Head of caudate nucleus (tissue), 42 donors: ENCODE measurements at places on chromosomes 5 and 9.

GRCh38 chr5:89241186-89241585 lies 358.2 kb upstream of the MEF2C start:
- DNase-seq = no peak

DNA sequence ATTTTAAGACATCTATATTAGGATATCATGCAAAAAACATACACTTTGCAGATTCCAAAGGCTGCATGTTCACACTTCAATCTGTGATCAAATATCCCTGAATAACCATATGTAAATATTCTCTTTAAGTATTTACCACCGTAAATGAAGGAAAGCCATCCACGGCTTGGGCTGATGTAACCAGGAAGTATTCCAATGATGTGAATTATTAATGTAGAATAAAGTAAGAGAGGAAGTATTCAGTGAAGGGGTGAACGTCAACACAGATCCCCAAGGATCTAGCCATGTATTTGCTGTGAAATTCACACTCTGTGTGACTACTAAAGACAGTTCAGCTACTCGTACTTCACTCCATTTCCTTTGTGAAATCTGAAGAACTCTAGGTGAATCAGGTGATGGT lies 75.2 kb downstream of the CDH6 start:
- DNase-seq = no peak

GRCh38 chr5:158648631-158649030 lies 451.1 kb downstream of the EBF1 start:
- no peak for DNase-seq

DNA sequence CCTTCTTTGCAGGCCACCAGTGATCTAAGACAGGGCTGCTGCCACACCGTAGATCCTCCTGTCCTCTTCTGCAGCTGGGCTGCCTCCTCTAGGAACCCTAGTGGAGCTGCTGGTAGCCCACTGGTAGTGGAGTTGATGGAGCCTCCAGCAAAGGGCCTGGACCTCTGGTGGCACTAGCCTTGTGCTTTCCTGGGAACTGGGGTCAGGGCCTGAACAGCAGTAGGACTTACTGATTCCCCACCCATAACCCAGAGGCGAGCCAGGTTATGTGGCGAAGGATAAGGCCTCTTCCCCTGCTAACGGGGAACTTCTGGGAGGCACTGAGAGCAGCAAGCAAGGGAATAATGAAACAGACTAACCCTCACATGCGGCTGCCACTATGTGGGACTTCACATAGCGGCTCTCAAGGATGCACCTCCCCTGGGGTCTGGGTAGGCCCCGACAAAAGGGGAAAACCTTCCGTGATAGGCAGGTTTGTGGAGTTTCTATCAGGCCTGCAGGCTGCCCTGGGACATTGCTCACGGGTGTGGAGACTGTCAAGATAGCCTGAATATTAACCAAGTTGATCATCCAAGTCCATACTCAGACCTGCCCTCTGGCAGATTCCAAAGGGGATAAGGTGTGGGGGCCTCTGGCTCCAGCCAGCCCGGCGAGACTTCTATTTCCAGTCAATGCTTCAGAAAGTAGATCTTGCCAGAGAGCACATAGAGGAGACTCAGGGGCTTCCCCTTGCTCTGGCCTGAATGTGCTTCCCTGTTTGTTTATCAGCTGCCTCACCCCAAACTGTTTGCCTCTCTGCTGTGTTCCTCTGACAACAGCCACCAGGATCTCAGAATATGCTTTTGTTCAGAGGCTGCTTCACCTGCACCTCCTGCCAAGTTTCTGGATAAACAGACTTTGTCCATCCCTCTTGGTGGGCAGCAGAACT lies 7.4 kb downstream of the SLC22A4 start:
- DNase-seq = no peak
